ENCODE measurements at places on chromosomes 16 and 17.
A peak's percentile ranks its signal among the peaks of the same experiment; 100 is the strongest.

DNA sequence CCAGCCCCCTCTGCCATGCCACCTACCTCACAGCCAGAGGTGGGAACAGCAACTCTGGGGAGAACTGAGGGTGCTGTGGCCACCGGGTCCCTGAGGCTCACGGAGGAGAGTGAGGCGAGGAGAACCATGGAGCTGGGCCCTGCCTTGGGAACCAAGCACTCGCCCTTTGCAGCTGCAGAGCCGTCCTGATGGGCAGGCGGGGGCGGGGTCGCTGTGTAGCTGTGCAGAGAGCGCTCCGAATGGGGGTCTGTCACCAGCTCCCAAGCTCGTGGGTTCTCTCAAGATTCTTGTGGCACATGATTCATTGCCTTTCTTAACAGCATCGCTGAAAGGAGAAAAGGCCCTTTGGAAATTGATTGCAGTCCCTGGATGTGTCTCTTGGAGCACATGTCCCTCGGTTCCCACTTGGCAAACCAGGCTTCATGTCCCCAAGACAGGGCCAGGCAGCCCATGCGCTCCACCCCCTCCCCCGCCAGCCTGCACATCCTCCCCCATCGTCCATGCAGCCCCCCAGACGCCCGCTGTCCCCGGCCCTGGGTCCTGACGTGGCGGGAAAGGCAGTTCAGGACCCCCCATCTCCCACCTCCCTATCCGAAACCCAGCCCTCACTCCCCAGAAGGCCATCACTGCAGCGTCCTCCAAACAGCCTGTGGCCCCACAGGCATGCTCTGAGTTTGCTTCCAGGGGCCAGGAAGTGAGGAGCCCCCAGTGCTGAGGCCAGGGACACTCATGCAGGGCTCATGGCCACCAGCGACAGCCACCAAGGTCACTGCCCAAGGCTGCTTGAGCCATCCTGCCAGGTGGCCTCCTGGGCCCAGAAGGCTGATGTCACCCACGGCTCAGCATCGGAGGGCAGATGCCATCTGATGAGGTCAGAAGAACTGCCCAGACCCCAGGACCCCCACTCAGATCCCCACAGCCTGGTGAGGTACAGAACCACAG, 20.6 kb upstream of the CHMP6 start:
- no peak for DNase-seq

DNA sequence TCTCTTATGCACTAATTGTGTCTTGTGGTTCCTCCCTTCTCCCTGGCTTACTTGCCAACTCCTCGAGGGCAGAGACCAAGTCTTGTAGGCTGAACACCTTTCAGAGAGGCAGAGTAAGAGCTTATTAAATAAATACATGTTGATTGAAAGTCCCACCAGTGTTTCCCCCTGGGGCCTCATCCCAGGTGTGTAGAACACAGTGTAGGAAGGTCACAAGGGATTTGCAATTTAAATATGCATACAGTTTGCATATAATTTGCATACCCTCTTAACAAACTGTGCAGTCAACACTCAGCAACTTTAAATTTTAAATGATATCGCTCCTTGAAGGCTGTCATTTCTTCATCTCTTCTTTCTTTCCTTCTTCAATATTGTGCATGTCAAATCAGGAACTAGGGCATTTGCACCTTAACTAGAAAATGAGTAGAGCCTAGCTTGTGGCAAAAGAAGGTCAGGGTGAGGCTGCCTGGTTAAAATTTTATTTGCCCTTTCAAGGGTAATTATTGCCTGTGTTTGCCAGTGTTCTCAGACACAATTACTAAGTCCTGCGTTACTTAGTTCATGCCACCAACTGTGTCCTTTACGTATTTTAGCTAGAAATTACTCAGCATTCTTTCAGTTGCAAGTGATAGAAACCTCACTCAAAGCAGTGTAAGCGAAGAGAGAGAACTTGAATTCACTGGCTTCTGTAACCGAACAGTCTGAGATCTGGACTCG, 465.7 kb downstream of the HAPSTR1 start:
- DNase-seq = no peak

GRCh38 chr17:63505341-63505740, 17.8 kb upstream of the KCNH6 start:
- DNase-seq = no peak

DNA sequence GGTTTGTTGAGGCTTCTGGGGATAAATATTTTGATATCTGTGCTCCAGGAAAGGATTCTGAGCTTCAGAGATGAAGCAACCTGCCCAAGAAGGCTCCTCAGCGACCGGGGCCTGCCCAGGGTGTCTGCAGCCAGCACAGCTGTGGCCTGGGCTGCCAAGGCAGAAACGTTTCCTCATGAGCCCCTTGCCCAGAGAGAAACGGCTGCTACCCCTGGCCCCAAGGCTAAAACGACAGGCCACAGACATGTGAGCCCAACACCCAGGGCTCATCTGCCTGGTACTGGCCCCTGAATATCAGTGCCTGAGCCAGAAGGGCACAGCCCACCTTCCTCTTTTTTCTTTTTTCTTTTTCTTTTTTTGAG, 45.4 kb upstream of the RASD1 start:
- no peak for DNase-seq

DNA sequence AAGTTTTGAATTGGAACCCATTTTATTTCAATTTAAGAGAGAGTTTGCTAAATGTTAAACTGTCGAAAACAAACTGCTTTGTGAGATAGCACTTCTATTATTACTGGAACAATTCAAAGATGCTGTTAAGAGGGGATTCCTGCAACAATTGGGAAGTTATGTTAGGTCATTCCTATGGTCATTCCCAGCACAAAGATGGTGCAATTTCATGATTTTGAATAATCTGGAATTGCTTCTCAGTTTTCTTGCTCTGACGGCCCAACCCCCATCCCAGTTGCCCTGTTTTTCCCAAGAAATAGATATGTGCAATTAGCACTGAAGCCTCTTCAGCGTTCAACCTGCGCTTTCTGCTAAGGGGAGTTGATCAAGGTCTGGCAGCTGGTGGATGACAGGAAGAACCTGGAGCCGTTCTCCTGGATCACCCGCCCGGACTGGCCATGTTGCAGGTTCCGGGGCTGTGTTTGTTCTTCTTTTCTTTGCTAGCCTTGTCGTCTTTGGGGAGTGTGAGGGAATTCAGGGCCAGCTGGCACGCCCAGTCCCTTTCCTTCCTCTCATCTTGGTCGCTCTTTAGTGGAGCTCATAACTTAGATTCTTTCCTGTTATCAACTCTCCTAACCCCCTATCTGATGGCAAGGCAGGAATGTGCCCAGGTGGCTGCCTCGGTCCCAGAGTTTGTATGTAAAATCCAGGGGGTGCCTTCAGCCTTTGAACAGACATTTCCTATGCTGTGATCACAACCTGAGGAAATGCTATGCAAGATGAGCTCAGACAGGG, 29.0 kb upstream of the IRF8 start:
- DNase-seq = no peak

DNA sequence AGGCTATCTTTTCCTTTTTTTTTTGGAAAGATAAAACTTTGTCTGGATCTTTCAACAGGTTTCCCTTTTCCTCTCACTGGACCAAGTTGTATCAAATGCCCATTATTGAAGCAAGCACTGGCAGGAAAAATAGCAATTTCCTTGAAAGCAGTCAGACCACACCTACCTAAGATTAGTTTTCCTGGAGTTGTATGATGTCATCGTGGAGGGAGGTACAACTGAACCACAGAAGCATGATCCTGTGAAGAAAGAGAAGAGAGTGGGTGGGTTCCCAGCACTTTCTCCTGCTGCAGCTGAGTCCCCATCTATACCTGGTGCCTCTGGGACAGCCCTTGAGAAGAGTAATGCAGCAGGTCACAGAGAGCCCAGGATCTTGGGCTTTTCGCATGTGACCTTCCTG, 63.6 kb upstream of the ERCC4 start:
- DNase-seq = no peak

DNA sequence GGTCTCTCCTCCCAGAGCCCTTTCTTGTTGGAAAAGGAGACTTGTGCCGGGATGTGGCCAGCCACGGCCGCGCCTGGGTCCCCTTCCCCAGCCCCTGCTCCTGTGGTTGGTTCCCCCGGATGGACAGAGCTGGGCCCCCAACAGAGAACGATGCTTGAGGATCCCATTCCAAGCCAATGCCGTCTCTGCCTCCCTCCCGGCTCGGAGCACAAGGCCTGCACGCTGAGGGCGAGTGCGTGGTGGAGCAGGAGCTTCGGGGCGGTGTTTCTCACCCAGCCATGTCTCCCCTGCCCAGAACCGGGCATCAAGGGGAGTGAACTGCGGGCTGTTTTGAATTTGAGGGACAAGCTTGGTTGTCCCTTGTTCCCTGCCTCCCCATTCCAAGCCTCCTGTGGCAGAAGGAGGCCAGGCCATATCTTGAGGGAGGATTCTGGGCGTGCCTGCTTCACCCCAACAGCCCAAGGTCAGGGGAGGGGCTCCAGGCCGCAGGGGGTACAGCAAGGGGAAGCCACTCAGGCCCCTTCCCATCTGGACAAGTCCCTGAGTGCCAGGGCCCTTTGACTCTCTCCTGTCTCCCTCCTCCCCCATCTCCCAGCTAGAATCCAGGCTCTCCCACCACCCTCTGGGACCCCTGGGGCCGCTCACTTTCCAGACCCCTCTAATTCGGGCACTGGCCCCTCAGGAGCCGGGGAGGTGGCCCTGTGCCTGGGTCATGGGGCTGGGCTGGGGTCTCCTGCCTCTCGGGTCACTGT, 43.6 kb downstream of the SOCS3 start:
- no peak for DNase-seq

GRCh38 chr17:4583782-4584100, 588 bp upstream of the SMTNL2 start:
- DNase-seq = no peak

- DNase-seq = no peak
These were observed 470 bp upstream of the CDK3 start for GRCh38 chr17:76000016-76000754.

DNA sequence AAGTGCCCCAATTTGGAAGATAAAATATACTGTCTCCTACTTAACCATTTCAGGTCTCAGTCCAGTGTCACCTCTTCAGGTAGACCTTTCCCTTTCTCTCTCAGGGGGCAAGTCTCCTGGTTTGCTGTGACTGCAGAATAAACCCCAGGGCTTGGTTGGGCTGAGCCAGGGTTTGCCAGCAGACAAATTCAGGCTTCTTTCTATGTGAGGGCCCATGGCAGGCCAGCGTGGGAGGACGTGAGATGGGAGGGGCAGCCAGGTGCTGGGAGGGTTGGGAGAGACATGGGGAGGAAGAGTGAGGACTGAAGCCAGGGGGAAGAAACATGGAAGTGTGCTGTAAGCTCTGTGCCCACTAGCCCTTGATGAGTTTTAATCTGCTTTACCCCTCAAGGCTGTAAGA, 163.2 kb downstream of the SPECC1 start:
- DNase-seq = no peak

GRCh38 chr16:29806099-29806579, at the start of gene MAZ:
TSS of gene MAZ (plus strand) at chr16:29806529. CDS start at chr16:29806702, 173 bp downstream.
- DNase-seq = peak; percentile 56

- DNase-seq = no peak
These were observed 55.2 kb downstream of the MSI2 start for GRCh38 chr17:57311281-57312216.

- no peak for DNase-seq
These were observed 41.0 kb downstream of the NXPH3 start for GRCh38 chr17:49616601-49617131.

DNA sequence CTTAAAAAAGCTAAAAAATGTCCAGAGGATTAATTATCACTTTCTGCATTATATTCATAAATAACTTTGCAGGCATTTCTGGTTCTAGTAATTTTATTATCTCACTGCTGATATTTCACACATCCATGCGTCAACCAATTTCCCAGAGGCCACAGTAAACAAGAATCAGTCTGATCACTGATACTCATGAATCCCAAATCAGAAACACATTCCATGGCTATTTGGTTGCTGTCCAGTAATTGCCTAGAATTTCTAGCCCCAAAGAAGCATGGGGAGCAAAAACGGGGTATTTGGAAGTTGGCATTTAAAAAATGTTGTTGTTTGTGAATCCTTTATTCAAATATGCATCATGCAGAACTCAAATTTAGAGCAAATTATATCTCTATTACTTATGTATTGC, 244.8 kb downstream of the CDH8 start:
- DNase-seq = no peak

GRCh38 chr17:56779322-56779721, 54.4 kb downstream of the C17orf67 start:
- DNase-seq = no peak

GRCh38 chr17:9162275-9162985, 141.1 kb downstream of the NTN1 start:
- no peak for DNase-seq

- no peak for DNase-seq
These were observed 141.6 kb downstream of the CCDC182 start for GRCh38 chr17:57603546-57603945.

DNA sequence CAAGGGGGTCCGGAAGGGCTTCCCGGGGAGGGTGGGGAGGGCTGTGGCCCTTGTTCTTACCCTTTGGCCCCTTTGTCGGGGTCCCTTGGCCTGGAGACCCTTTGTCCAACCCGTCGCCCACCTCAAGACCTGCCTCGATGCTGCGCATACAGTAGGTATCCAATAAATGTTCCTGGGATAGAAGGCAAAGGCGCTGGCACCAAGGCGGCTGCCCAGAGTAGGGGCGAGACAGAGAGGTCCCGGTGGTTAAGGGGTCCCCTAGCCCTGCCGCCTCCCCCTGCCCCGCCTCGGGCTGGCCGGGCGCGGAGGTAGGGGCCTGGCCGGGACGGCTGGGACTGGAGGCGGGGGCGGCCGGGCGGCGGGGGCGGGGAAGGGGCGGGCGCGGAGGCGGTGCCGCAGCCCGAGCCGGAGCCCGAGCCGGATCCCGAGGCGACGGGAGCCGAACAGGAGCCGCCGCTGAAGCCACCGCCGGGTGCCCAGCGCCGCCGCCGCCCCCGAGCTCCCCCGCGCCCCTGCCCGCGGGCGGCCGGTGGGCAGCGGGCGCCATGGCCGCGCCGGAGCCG, at the start of gene NHERF2:
TSS of gene NHERF2 (plus strand) at position 442 of the 563 bp plus-strand sequence. CDS start at position 546, 104 bp downstream.
- DNase-seq = no peak

- DNase-seq = no peak
These were observed 5.8 kb upstream of the ABCA9 start for GRCh38 chr17:69066482-69066881.

DNA sequence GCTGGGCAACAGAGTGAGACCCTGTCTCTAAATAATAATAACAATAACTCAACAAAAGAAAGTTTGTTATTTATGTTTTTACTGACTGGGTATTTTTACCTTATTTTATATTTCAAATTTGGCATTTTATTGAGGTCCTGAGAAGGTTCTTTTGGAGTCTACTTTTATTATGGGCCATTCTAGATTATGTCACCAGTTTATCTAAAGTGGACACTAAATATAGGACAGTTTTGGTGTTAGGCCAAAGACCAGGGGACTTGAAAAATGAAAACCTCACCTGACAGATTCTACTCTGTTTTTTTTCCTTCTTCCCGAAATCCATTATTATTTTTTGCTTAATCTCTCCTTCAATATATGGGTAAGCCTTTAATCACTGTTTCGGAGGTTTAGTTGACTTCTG, 8.1 kb downstream of the FTO start:
- DNase-seq = no peak

- DNase-seq = no peak
These were observed 22.5 kb downstream of the FANCA start for GRCh38 chr16:89793955-89794354.

- DNase-seq = no peak
These were observed 14.4 kb downstream of the CHCT1 start for GRCh38 chr17:60436676-60437075.
